ENCODE measurements at places on chromosomes 5 and 9. TPM values are rescaled to one million over a fixed set of nuclear protein-coding genes. Genes with fewer than 3 reads are reported as not detected.

GRCh38 chr9:115461280-115461679 lies 343.3 kb upstream of the TNC start:
- no peaks in the 10 kb centered on the region for H3K4me1 ChIP-seq
- no peak for DNase-seq
- no peak overlapping the region for H3K27ac ChIP-seq

- H3K4me3 ChIP-seq = no peak overlapping the region
- no peak overlapping the region for H3K27ac ChIP-seq
- DNase-seq = no peak
- no peaks in the 10 kb centered on the region for H3K36me3 ChIP-seq
These were observed 159.1 kb downstream of the CCDC171 start for GRCh38 chr9:15711931-15712330.

DNA sequence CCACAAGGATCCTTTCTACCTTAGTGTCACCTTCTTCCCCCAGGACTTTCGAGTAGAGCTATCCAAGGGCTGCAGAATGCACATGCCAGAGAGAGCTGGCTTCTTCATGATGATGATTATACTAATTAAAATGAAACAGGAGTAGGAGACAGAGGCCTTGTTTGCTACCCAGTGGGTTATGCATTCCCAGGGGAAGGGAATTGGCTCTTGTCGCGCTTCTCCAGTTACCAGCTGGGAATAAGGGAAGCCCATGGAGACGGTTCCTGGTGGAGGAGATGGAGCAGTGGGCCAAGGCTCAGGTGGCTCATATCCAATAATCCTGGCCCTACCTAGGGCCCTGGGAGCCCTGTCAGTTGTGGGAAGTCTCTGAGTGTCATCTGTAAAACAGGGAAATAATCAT lies 65.1 kb downstream of the WWC1 start:
- H3K4me1 ChIP-seq = no peaks in the 10 kb centered on the region
- no peaks in the 10 kb centered on the region for H3K27me3 ChIP-seq
- no peak for DNase-seq
- no peak overlapping the region for H3K27ac ChIP-seq
- H3K36me3 ChIP-seq = no peaks in the 10 kb centered on the region
- no peak overlapping the region for H3K4me3 ChIP-seq

The ZFP37 gene
- total RNA-seq = 3.8 TPM

- H3K27me3 ChIP-seq = no peaks in the 10 kb centered on the region
- no peaks in the 10 kb centered on the region for H3K36me3 ChIP-seq
- no peak for DNase-seq
- H3K27ac ChIP-seq = no peak overlapping the region
These were observed 214.5 kb downstream of the TMEM167A start for GRCh38 chr5:82862711-82863110.

DNA sequence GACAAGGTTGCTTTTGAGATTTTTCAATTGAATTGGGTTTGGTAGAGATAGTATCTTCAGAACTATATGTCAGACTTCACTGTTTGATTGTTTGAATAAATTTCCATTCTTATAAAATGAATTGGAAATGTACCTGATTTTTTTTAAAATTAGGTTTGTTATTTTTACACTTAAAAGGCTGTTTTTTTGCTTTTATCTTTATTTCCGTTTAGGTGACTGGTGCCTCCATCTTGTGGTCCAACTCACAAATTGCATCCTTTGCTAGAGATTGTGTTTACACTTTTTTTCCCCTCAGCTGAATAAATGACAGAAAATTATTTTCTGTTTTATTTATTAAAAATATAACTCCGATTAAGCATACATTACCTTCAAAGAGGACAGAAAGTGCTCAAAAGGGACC lies 15.6 kb downstream of the NDUFAF2 start:
- no peak overlapping the region for H3K4me3 ChIP-seq
- H3K36me3 ChIP-seq = no peaks in the 10 kb centered on the region
- no peaks in the 10 kb centered on the region for H3K4me1 ChIP-seq
- no peak overlapping the region for H3K27ac ChIP-seq
- no peak for DNase-seq

The KCNV2 gene
- not detected for total RNA-seq

The GZMA gene
- not detected for total RNA-seq

The KIAA1958 gene
- 22.0 TPM for total RNA-seq

- H3K4me1 ChIP-seq = no peaks in the 10 kb centered on the region
- DNase-seq = no peak
- no peaks in the 10 kb centered on the region for H3K27me3 ChIP-seq
- H3K36me3 ChIP-seq = no peaks in the 10 kb centered on the region
- no peak overlapping the region for H3K4me3 ChIP-seq
These were observed 15.7 kb downstream of the GRAMD2B start for GRCh38 chr5:126438868-126439267.

DNA sequence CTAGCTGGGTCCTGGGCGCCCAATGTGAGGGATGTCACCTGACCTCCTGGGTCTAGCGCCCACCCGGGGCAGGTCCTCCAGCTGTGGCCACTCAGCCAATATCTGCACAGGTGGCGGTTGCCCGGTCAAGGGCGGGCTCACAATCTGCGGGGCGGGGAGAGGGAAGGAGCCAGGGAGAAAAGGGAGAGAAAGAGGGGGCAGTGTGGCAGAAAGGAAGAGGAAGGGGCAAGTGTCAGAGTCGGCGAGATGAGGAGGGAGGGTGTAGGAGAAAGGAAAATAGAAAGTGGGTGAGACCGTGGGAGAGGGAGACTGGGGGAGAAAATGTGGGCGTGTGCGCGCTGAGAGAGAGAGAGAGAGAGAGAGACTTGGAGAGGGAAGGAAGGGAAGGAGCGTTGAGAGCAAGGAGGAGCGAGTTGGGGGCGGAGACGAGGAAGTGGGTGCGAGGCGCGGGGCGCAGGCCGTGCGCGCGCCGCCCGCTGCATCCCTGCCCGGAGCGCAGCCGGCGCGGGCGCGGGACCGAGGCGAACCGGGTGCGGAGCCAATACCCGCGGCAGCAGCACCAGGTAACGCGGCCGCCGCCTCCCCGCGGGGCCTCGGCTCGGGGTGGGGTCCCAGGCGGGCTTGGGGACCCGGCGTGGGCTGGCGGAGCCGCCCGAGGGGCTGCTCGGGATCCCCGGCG lies at the start of gene HRH2:
Gene HRH2 (plus strand): TSS at position 479 of the 679 bp plus-strand sequence. CDS start 25,163 bp downstream, outside the sequence.
- no peaks in the 10 kb centered on the region for H3K4me1 ChIP-seq
- no peaks in the 10 kb centered on the region for H3K27me3 ChIP-seq
- no peak for DNase-seq
- H3K4me3 ChIP-seq = peak within 1 kb of the TSS; percentile 21

The CAVIN4 gene
- total RNA-seq = 0.64 TPM

The ACTBL2 gene
- not detected for total RNA-seq

GRCh38 chr9:88258024-88258423 lies 119.7 kb upstream of the SPATA31C2 start:
- peak; percentile 48 for DNase-seq
- peaks cover 9% of the 10 kb centered on the region for H3K4me1 ChIP-seq
- peak overlapping the region; percentile 10 for H3K27ac ChIP-seq

DNA sequence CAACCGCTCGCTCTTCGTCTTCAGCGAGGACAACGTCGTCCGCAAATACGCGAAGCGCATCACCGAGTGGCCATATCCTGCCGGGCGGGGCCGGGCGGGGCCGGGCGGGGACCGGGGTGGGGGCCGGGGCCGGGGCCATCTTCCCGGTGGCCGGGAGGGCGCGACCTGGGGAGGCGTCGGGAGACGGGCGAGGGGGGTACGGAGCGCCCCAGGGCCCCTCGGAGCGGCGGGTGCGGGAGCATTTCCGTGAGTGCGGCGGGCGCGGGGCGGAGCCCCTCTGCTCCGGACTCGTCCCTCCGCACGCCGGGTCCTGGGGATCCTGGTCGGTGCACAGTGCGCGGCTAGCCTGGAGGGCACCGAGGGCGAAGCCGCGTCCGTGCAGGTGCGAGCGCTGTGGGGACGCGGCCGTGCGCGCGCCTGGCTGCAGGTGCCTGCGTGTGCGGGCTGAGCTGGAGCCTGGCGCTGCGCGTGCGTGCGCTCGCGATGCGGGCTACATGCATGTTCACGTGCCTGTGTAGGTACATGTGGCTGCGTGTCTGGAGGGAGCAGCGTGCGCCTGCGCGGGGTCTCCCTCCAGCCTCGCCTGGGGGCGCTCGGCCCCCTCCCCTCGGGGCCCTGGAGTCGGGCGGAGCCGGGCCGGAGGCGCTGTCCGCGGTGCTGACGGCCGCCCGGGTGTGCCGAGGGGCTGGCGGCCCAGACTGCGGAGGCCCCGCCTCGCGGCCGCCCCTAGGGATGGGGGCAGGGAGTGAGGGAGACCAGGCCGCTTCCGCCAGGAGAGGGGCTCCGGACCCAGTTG lies 762 bp downstream of the CACNA1B start:
- no peak for DNase-seq
- no peak overlapping the region for H3K4me3 ChIP-seq
- H3K27me3 ChIP-seq = no peaks in the 10 kb centered on the region
- no peaks in the 10 kb centered on the region for H3K36me3 ChIP-seq
- peaks cover 8% of the 10 kb centered on the region for H3K4me1 ChIP-seq

GRCh38 chr5:161311146-161311708 lies 235.3 kb downstream of the GABRB2 start:
- DNase-seq = no peak
- no peaks in the 10 kb centered on the region for H3K4me1 ChIP-seq
- no peaks in the 10 kb centered on the region for H3K36me3 ChIP-seq
- no peak overlapping the region for H3K27ac ChIP-seq
- no peak overlapping the region for H3K4me3 ChIP-seq

The SETD9 gene
- total RNA-seq = 4.6 TPM

The GADD45G gene
- 14.0 TPM for total RNA-seq

DNA sequence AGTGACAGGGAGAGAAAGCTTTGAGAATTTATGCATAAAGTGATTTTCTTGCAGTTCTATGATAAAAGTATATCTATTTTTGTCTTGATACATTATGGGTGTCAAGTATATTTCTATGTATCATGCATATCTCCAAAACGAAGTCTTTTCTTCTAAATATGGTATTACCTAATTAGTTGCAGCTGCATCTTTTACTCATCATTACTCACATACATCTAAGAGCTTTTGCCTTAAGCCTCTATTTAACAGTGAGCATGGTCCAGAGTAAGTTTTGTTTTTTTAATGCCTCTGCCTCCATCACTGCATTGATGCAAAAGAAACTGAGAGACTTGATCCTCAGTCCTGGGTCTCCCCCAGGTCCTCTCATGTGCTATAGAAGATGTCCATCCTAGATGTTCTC lies 40.0 kb upstream of the SMC5 start:
- H3K27ac ChIP-seq = no peak overlapping the region
- H3K4me1 ChIP-seq = no peaks in the 10 kb centered on the region
- no peaks in the 10 kb centered on the region for H3K27me3 ChIP-seq
- no peaks in the 10 kb centered on the region for H3K36me3 ChIP-seq

GRCh38 chr5:142095651-142096330 lies 12.8 kb upstream of the NDFIP1 start:
- H3K27ac ChIP-seq = no peak overlapping the region
- H3K27me3 ChIP-seq = no peaks in the 10 kb centered on the region
- no peak for DNase-seq
- no peaks in the 10 kb centered on the region for H3K36me3 ChIP-seq
- H3K4me3 ChIP-seq = no peak overlapping the region

The FOXD4 gene
- total RNA-seq = not detected

- H3K27me3 ChIP-seq = no peaks in the 10 kb centered on the region
- DNase-seq = no peak
- H3K4me3 ChIP-seq = no peak overlapping the region
These were observed 649.6 kb upstream of the RORB start for GRCh38 chr9:73847536-73847935.

DNA sequence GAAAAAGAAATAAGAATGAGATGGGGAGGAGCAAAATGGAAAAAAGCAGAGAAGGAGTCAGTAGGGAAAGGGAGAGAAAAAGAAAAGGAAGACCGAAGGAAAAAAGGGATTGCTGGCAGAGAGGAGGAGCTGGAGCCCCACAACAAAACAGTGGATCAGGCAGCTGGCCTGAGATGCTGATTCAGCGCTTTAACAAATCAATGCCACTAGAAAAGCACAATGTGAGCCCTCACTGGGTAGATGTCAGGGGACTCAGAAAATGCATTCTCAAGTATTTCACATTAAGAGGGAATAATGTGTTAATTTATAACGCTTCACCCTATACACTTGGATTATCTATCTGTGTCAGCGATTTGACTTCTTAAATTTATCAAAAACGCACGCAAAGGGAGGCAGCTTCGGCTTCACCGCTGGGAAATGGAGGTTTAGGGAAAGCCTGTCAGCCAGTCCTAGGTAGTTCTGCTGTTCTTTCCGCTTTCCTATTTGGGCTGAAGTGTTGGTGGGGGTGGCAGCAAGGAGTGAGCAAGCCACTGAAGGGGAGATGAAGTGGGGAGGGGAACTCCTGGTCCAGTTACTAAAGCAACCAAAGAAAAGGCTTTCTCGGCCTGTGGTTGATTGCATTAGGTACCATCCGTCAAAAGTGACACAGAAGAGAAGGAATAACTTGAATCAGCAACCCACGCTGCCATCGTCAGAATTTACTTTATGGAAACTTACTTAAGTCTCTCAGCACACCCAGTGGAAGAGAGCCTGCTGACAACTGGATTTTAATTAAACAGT lies 161.6 kb downstream of the BNC2 start:
- DNase-seq = no peak
- H3K4me3 ChIP-seq = no peak overlapping the region
- H3K36me3 ChIP-seq = no peaks in the 10 kb centered on the region

DNA sequence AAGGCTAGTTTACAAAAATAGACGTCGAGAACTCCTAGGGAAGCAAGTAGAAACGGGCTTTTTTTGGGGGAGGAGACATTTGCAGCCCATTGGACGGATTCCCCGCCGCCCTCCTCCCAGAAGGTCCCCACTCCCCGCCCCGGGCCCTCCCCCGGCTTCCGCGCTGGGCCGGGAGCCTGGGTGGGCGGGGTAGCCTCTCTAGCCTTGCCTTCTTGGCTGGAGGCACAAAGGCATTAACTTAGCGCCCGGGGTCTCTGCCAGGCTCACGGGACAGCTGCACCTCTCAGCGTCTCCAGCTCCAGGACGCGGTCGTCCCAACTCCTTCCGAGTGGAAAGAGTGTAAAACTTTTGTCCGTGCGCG lies at the start of gene DMRTA1:
Gene DMRTA1 (plus strand): TSS at position 236 of the 361 bp plus-strand sequence. CDS start 242 bp downstream, outside the sequence.
- peaks cover 6% of the 10 kb centered on the region for H3K27me3 ChIP-seq
- H3K4me3 ChIP-seq = peak within 1 kb of the TSS; percentile 65
- DNase-seq = peak; percentile 74
- no peaks in the 10 kb centered on the region for H3K4me1 ChIP-seq
- H3K36me3 ChIP-seq = no peaks in the 10 kb centered on the region

GRCh38 chr5:128192368-128192767 lies 108.8 kb downstream of the SLC12A2 start:
- no peaks in the 10 kb centered on the region for H3K36me3 ChIP-seq
- no peaks in the 10 kb centered on the region for H3K4me1 ChIP-seq
- H3K27me3 ChIP-seq = no peaks in the 10 kb centered on the region
- no peak for DNase-seq

GRCh38 chr5:75051217-75051751 lies 1.1 kb downstream of the GCNT4 start:
- no peak for DNase-seq
- H3K36me3 ChIP-seq = no peaks in the 10 kb centered on the region
- no peaks in the 10 kb centered on the region for H3K4me1 ChIP-seq
- H3K27me3 ChIP-seq = no peaks in the 10 kb centered on the region
- H3K27ac ChIP-seq = no peak overlapping the region

- H3K27ac ChIP-seq = no peak overlapping the region
- peaks cover 3% of the 10 kb centered on the region for H3K27me3 ChIP-seq
- no peaks in the 10 kb centered on the region for H3K36me3 ChIP-seq
- H3K4me1 ChIP-seq = no peaks in the 10 kb centered on the region
- H3K4me3 ChIP-seq = no peak overlapping the region
These were observed 5.9 kb upstream of the RGMB start for GRCh38 chr5:98767581-98767980.

- no peaks in the 10 kb centered on the region for H3K4me1 ChIP-seq
- no peak overlapping the region for H3K27ac ChIP-seq
- no peak for DNase-seq
These were observed 15.9 kb downstream of the P4HA2 start for GRCh38 chr5:132211787-132212186.

- no peak overlapping the region for H3K4me3 ChIP-seq
- H3K27me3 ChIP-seq = no peaks in the 10 kb centered on the region
- no peak for DNase-seq
- no peaks in the 10 kb centered on the region for H3K36me3 ChIP-seq
These were observed 246.8 kb downstream of the ARRDC3 start for GRCh38 chr5:91136271-91136670.

Data from uterus (tissue), 4 donors.